ENCODE measurements at places on chromosomes 13 and 19. TPM values are rescaled to one million over a fixed set of nuclear protein-coding genes. Genes with fewer than 3 reads are reported as not detected.

DNA sequence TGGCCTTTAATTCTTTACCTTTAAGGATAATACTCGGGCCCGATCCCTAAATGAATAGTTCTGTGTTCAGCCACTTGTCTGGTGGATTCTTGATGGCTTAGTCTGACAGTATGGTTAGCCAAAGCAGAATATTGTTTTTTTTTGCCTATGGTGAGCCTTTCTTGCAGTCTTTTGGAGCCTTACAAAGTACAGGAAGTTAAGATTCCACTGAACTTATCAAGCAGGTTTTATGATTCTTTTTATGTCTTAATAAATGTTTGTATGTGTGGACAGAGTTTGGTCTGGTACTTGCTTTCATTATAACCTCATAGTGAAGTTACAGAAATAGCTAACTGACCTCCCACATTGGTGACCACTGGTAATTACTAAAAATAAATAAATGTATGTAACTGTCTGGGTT lies 17.1 kb downstream of the PCCA start:
- no peak overlapping the region for H3K4me3 ChIP-seq
- peaks cover 13% of the 10 kb centered on the region for H3K4me1 ChIP-seq
- no peak overlapping the region for H3K27ac ChIP-seq
- H3K36me3 ChIP-seq = no peaks in the 10 kb centered on the region

DNA sequence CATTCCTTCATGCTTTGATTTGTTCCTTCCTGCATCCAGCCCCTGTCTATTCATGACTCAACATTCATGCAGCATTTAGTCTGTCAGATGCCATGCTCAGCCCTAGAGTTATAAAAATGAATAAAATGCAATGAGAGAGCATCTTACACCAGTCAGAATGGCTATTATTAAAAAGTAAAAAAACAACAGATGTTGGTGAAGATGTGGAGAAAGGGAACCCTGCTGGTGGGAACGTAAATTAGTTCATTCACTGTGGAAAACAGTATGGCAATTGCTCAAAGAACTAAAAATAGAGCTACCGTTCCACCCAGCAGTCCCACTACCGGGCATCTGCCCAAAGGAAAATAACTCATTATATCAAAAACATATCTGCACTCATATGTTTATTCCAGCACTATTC lies 70.0 kb upstream of the GTF3A start:
- no peaks in the 10 kb centered on the region for H3K4me1 ChIP-seq
- H3K27ac ChIP-seq = no peak overlapping the region
- H3K36me3 ChIP-seq = no peaks in the 10 kb centered on the region
- peaks cover 24% of the 10 kb centered on the region for H3K27me3 ChIP-seq

- no peaks in the 10 kb centered on the region for H3K36me3 ChIP-seq
- no peak overlapping the region for H3K27ac ChIP-seq
- no peak for DNase-seq
- no peak overlapping the region for H3K4me3 ChIP-seq
Measured at GRCh38 chr19:42332059-42332458, 6.6 kb downstream of the MEGF8 start.

DNA sequence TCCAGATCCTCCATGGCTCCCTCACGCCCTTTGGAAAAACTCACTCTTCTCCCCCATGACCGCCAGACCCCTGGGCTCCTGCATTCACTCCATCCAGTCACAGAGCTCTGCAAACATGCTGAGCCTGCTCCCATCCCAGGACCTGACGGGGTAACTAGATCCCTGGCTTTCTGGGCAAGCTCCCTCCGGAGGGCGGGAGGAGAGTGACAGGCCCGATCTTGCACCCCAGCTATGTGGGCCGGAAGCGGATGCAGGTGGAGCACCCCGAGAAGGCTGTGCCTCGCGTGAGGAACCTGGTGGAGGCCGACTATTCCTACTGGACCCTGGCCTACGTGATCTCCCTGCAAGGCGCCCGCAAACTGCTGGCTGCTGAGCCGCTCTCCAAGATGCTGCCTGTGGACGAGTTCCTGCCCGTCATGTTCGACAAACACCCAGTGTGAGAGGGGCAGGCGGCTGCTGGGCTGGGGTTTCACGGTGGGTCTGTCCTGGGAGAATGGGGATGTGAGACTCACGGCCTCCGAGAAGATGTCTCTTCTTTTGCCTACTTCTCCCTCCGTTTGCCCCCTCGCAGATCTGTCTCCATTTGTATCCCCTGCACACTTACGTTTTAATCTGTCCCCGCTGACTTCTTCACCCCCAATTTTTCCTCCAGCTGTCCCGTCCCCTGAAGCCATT lies 25.2 kb downstream of the COLGALT1 start:
- H3K27me3 ChIP-seq = no peaks in the 10 kb centered on the region
- H3K27ac ChIP-seq = no peak overlapping the region
- no peak for DNase-seq
- peaks cover 8% of the 10 kb centered on the region for H3K4me1 ChIP-seq
- H3K4me3 ChIP-seq = no peak overlapping the region
- H3K36me3 ChIP-seq = no peaks in the 10 kb centered on the region

DNA sequence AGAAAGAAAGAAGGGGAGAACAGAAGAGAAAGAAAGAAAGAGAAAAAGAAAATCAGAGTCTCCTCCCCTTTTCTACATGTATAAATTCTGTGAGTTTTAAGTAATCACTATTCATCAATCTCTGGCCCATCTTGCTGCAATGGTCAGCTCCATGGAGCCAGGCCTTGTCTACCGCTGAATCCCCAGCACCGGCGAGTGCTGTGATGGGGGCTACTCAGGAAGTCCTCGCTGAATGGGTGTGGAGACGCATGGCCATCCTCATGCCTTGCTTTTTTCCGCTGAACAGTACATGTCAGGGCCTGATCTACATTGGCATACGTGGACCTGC lies 29.9 kb downstream of the GPR42 start:
- no peak for DNase-seq
- no peaks in the 10 kb centered on the region for H3K36me3 ChIP-seq
- peaks cover 6% of the 10 kb centered on the region for H3K4me1 ChIP-seq
- no peak overlapping the region for H3K27ac ChIP-seq

DNA sequence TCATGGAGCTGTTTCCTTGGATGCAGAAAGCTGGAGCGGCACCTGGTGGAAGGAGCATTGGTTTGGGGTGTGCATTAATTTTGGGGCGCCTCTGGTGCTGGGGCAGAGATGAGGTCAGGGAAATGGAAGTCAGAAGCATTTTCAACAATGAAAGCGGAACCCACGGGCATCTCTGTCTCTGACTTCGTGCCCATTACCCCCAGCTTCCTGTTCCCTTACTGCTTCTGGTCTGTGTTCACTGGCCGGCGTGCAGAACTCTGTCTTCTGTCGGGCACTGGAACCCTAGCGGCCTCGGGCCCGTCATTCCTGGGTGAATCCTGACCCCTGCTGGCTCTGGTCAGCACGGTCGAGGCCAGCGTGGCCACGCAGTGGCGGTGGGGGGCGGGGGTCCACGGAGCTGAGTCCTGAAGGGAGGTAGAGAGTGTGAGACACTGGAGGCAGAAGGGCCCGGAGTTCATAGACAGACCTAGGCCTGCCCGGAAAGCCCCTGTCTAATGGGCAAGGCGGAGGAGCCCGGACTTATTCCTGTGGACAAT lies 7.9 kb upstream of the LINGO3 start:
- H3K4me3 ChIP-seq = no peak overlapping the region
- H3K27me3 ChIP-seq = peaks cover 2% of the 10 kb centered on the region
- no peak for DNase-seq
- no peak overlapping the region for H3K27ac ChIP-seq
- peaks cover 9% of the 10 kb centered on the region for H3K4me1 ChIP-seq

DNA sequence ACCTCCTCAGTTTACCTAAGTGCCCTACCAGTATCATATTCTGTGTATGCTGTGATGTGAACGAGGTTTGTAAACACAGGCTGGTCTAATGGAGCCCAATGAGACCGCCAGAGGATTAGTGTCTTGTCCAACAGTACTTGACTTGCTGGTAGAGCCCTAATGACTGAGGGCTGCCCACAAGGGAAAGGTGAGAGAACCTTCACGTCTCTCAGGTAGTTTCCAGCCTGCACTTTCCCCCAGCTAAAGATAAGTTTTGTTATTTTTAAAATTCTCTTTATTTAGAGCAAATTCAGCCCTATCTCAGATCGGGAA lies 498 bp upstream of the RBM26 start:
- peaks cover 31% of the 10 kb centered on the region for H3K4me1 ChIP-seq
- peak overlapping the region; percentile 80 for H3K4me3 ChIP-seq
- peak overlapping the region; percentile 91 for H3K27ac ChIP-seq
- H3K36me3 ChIP-seq = peaks cover 6% of the 10 kb centered on the region
- DNase-seq = no peak

DNA sequence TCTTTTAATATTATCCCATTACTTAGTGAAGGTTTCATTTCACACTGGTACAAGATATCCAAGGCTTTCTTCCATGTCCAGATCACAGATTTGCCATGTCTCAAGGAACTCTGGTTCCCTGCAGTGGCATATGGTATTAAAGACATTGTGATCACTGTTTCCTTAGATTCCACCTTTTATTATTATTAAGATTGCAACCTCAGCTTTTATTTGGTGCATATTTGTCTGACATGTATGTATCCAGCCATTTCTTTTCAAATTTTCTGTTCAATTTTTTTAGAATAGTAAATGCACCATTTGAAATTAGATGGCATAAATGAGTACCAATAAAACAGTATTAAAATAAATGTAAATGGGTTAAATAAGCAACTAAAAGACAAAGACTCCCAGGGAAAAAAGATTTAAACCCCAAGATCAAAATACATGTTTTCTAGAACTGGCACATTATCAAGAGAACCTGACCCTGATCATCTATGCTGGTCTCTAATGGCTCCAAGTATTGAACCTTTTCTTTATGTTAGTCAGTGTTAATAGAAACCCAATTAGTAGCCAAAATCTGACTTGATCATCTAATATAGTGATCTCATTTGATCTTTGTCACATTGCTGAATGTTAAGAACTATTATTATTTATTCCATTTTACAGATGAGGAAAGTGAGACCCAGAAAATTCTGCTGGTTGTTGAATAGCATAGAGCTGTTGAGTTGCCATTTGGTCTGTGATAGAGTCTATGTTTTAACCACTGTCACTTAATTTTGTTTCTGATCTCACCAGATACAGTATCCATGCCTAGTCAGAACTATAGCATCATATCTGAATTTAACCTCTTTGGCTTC lies at the start of gene OR10H4:
OR10H4 (plus strand) TSS at position 786 of the 836 bp plus-strand sequence; CDS start at position 786, 0 bp downstream.
- no peak within 1 kb of the TSS for H3K27ac ChIP-seq
- H3K4me3 ChIP-seq = no peak within 1 kb of the TSS
- peaks cover 43% of the 10 kb centered on the region for H3K27me3 ChIP-seq
- no peak for DNase-seq
- no peaks in the 10 kb centered on the region for H3K4me1 ChIP-seq

GRCh38 chr13:50129081-50129705 lies 113.9 kb downstream of the KCNRG start:
- H3K27me3 ChIP-seq = peaks cover 24% of the 10 kb centered on the region
- H3K36me3 ChIP-seq = no peaks in the 10 kb centered on the region
- H3K4me3 ChIP-seq = peak overlapping the region; percentile 87
- no peak for DNase-seq
- H3K4me1 ChIP-seq = peaks cover 43% of the 10 kb centered on the region

- no peaks in the 10 kb centered on the region for H3K4me1 ChIP-seq
- no peak overlapping the region for H3K27ac ChIP-seq
- no peak for DNase-seq
- no peaks in the 10 kb centered on the region for H3K27me3 ChIP-seq
- no peaks in the 10 kb centered on the region for H3K36me3 ChIP-seq
Measured at GRCh38 chr13:97724450-97724849, 229.0 kb upstream of the IPO5 start.

DNA sequence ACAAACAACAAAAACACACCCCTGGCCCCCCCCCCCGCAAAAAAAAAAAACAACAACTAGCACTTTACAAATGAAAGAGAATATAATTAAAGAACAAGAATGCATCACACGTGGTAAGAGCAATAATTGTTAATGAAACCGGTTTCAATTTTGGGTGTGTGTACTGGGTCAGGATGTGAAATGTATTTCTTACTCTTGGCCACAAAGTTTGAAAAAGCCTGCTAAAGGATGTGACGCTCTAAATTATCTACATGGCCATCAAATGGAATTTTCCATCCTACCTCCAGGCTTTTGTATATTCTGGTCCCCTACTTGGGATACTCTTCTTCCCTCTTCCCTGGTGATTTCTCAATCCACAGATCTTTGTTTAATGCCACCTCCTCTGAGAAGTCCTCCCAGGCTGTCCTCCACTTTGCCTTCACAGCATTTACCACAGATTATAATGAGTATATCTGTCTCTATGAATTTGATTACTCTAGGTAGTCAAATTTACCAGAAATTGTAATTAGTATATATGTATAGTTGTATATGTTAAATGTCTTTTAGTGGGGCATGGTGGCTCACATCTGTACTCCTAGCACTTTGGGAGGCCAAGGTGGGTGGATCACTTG lies 2.1 kb downstream of the SARS2 start:
- peaks cover 4% of the 10 kb centered on the region for H3K36me3 ChIP-seq
- H3K27me3 ChIP-seq = no peaks in the 10 kb centered on the region
- peak overlapping the region; percentile 99 for H3K4me3 ChIP-seq
- DNase-seq = no peak
- H3K27ac ChIP-seq = peak overlapping the region; percentile 95
- peaks cover 54% of the 10 kb centered on the region for H3K4me1 ChIP-seq

DNA sequence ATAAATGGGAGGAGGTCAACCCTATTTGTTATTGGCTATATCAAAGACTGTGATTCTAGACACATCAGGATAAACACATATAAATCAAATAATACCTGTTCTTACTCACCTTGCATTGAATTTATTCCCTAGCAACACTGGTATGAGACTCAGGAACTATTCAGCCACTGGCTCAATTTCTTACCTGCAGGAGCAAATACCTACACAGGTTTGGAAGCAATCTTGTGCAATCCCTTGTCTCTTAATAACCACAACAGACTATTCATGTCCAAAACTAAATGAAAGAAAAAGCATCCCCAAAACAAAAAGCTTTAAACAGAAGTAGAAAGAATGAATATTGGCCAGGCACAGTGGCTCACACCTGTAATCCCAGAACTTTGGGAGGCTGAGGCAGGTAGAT lies 55.5 kb downstream of the TBC1D4 start:
- peaks cover 6% of the 10 kb centered on the region for H3K4me1 ChIP-seq
- H3K27me3 ChIP-seq = peaks cover 4% of the 10 kb centered on the region
- no peak overlapping the region for H3K4me3 ChIP-seq
- no peak overlapping the region for H3K27ac ChIP-seq

SYT3 gene
- not detected for total RNA-seq

SYNGR4 gene
- not detected for total RNA-seq

CDC16 gene
- 88.0 TPM for total RNA-seq

PRR19 gene
- total RNA-seq = 1.0 TPM

ABHD13 gene
- total RNA-seq = 9.9 TPM

WTIP gene
- 1.2 TPM for total RNA-seq

Data from natural killer cell treated with Interleukin-12 subunit alpha and Interleukin-12 subunit beta and Interleukin-15 and Interleukin-18, amount 100 ng/mL, for 72 hours (primary cell).